ENCODE measurements at places on chromosomes 4 and X. TPM values are rescaled to one million over a fixed set of nuclear protein-coding genes. Genes with fewer than 3 reads are reported as not detected.

DNA sequence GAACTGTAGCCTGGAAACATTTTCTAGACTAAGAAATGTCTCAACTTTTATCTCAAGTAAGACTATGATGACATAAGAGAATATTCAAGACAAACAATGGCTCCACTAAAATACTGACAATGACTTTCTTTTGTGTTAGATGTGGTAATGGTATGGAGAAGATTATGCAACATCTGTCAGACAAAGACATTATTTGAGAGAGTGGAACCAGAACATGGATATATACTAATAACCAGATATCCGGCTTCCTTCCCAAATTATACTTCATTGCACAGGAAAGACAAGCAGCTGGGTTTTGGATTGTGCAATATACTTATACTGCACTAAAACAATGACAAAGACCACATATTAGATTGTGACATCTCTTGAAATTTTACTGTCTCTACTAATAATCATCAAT lies 290.8 kb upstream of the GIMD1 start:
- DNase-seq = no peak

- DNase-seq = no peak
These were observed 136.6 kb upstream of the SPRY1 start for GRCh38 chr4:123259676-123260646.

DNA sequence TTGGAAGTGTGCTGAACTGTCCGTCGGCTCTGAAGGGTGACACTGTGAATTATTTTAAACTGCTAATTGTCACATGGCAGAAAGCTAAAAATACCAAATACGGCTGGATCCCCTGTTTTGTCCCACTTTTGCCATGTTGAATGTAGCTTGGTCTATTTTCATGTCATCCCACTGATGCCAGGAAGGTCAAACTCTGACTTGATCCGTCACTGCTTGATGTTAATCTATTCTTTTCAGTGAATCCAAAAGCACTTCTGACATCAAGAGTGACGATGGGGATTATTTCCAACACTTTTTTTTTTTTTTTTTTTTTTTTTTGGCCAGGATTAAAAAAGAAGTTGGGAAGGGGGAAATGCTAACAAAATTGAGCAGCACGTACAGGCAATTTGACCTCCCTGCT lies 734.6 kb upstream of the TENM3 start:
- no peak for DNase-seq

DNA sequence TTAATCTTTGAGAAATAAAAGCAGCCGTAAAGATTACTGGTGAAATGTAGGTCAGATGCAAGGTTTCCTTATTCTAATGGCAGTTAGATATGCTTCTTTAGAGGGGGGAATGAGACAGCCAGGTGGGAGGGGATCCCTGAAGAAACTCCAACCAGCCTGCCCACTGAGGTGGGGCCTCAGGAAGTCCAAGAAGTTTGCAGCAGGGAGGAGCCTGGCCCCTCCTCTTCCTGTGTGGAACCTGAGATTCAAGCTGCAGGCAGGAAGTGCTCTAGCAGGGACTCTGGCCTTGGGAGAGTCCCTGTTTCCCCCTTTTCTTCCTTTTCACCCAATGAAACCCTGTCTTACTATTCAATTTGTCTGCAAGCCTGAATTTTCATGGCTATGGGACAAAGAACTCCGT lies 101.4 kb upstream of the SLITRK2 start:
- no peak for DNase-seq

- no peak for DNase-seq
These were observed 31.9 kb upstream of the FGFR3 start for GRCh38 chr4:1761130-1761689.

The TEX13C gene
- not detected for total RNA-seq

The GAGE13 gene
- not detected for total RNA-seq

The FATE1 gene
- total RNA-seq = not detected

The COL25A1 gene
- 0.38 TPM for total RNA-seq

The HDAC8 gene
- 26.9 TPM for total RNA-seq

All from esophagus squamous epithelium (tissue), 5 donors.